Activated CD4-positive, CD25-positive, alpha-beta regulatory T cell treated with anti-CD3 and anti-CD28 coated beads, Interleukin-2, amount 50 U/mL, for 72 hours (primary cell): ENCODE measurements at places on chromosomes 7 and 10.

GRCh38 chr10:113302062-113302461 lies 250.8 kb upstream of the HABP2 start:
- no peak for DNase-seq

GRCh38 chr7:11191574-11192220 lies 218.0 kb downstream of the PHF14 start:
- DNase-seq: no peak

DNA sequence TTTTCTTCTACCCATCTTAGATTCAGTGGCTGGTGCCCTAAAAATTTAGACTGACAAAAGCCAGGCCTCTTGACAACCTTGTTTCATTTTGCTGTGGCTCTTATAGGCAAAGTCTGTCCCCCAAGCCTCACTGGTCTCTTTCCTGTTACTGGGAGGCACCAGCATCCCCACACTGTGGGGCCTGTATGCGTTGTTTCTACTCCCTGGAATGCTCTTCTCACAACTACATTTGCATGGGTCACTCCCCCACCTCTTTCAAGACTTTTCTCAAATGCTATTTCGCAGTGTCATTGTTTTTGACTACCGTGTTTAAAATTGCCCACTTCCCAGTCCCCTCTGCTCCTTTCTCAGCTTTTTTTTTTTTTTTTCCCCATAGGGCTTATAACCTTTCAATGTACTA lies 108.7 kb upstream of the DGKB start:
- DNase-seq: no peak

- no peak for DNase-seq
Measured at GRCh38 chr7:102927312-102927933, 14.6 kb downstream of the LRRC17 start.

GRCh38 chr10:49141541-49142332 lies 7.9 kb upstream of the FAM170B start:
- DNase-seq: no peak

GRCh38 chr7:139431010-139431409 lies 52.5 kb downstream of the KLRG2 start:
- DNase-seq: no peak

DNA sequence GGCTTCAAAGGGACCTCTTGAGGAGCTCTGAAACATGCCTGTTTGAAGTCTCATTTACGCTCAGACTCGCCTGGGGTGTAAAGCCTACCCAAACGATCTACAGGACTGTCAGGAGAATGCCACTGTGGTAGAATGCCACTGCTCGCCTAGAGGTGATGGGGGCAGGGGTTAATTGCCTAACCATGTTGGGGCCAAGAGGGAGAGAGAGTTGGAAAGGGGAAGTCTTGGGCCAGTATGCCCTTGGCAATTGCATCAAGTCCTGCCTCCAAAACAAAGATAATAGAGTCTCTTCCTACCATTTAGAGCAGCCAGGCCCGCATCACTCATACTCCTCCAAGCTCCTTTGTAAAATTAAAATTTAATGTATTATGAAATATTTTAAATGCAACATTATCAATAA lies 25.2 kb downstream of the CDK1 start:
- no peak for DNase-seq

DNA sequence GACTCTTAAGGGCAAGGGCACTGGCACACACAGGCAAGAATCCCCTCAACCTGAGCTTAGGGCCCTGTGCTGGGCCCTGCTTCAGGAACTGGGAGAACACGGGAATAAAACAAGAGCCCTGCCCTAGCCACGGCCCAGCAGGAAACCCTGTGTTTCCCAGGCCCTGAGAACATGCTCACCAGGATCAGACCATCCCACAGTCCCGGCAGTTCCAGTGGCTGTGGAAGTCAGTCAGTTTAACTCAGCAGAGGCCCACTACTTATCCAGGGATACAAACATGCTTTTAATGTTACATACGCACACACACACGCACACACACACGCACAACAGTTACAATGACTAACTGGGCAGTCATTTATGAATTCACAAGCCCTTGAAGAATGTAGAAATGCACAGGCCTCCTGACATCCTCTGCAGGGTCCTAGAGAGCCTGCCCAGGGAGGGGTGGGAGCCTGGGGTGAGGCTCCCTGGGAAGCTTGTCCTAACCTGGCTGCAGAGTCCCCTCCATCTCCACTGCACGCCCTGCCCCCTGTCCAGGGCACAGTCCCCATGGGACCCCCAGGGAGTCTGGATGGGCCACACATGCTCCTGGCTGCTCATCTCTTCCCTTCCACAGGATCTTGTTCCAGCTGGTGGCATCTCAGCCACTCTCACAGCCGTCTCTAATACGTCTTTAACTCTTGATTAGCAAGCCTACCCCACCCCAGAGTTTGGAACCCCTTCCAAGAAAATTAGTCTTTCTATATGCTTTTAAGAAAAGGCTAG lies 97.6 kb downstream of the TCERG1L start:
- no peak for DNase-seq

DNA sequence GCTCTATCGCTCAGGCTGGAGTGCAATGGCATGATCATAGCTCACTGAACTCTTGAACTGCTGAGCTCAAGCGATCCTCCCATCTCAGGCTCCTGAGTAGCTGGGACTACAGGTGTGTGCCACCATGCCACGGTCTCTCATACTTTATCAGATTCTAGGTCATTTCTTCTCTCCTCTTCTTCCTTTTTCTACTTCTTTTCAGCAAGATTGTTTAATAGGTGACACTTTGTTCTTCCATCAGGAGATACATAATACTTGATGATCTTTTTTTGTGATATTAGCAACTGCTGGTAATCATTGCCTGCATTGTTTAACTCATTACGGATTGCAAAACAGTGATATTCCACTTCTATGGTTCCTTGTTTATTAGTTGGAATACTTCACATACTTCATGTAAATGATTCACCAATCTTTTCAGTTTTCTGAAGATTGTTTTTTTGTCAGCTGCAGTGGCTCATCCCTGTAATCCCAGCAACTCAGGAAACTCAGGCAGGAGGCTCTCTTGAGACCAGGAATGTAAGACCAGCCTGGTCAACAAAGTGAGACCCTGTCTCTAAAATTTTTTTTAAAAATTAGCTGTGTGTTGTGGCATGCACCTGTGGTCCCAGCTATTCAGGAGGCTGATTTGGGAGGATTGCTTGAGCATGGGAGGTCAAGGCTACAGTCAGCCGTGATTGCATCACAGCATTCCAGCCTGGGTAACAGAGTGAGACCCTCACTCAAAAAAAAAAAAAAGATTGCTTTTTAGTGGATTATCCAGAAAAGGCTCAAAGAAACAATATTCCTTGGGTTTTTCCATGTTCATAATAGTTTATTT lies 36.2 kb upstream of the CHST3 start:
- no peak for DNase-seq

DNA sequence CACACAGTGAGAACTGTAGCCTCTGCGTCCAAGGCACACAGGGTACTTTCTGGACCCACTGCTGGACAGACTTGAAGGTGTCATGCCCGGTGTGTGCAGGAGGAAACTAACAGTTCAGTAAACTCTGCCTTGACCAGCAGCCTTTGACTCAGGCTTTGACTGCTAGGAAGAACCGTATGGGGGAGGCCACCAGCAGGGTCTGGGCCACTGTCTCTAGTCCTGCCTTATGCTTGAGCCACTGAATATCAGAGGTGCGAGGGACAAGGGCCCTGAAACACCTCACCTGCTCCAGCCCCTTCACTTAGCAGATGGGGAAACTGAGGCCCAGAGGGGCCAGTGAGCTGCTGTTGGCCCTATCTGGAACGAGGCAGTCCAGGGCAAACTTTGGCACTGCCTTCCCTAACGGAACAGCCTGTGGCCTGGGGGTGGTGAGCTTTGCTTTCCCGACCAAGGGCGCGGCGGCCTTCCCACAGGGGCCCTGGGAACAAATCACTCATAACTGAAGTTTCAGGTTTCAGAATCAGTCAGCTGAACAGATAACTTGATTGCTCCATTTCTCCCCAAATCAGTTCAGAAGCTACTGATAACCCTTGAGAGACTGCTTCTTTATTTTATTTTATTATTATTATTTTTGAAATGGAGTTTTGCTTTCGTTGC lies 130.0 kb downstream of the FAM53B start:
- peak; percentile 53 for DNase-seq

DNA sequence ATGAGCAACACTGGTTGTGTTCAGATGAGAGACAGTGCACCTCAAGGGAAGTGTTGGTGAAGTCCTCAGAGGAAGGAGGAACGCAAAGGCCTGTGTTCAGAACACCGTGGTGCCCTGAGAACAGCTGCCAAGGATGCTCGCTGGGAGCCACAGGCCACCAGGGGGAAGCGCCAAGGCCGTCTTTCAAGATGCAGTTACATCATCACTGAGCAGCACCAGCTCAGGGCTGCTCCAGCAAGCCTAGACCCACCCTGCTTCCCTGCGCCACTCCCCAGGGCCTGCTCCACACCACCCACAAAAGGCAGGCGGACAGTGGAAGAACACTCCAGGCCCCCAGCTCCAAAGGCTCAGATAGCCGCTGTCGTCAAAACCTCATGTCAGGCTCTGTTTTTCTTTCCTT lies 378.8 kb downstream of the DPP6 start:
- DNase-seq: no peak

- DNase-seq: no peak
Measured at GRCh38 chr7:142927085-142927745, 6.3 kb downstream of the TRPV5 start.

DNA sequence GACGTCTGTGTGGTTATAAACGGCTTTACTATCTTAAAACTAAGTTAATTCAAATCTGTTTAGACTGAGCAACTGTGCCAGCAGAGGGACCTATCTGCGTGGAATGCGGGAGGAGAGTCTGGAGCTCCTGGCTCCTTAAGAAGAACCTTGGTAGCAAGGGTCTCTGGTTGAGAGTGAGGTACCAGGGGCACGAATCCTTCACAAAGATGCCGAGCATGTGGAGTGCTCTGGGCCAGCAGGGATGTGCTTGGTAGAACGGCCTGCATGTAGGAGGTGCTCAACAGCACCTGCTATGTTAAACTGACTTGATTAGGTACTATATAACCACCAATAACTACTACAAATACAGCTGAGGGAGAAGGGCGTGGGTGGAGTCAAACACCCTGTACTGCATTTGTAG lies 102.6 kb downstream of the VIPR2 start:
- no peak for DNase-seq

- DNase-seq: no peak
Measured at GRCh38 chr10:84191106-84191505, 3.2 kb upstream of the CDHR1 start.

GRCh38 chr10:19848226-19848985 lies 32.2 kb downstream of the PLXDC2 start:
- DNase-seq: no peak

GRCh38 chr10:118041316-118041715 lies 5.4 kb downstream of the RAB11FIP2 start:
- DNase-seq: no peak

DNA sequence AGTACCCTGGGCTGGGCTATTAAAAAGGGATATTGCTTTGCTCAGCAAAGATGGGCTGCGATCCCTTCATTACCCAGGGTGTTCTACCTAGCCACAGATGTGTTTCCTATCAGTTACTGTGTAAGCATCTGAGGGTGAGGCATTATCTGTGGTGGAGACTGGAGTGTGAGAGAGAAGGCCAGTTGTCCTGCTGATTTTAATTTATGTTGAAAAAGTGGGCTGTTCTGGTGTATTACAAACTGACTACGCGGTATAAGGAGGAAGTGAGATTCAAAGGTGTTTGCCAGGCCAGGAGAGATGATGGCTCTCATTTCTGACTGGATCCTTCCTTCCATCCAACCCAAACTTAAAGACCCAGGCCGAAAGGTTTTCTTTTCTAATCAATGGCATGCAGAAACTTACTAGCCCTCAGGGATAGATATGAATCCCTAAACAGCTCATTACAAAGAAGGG lies 7.6 kb downstream of the TCF7L2 start:
- DNase-seq: no peak

GRCh38 chr10:63757067-63757466 lies 235.9 kb downstream of the REEP3 start:
- DNase-seq: no peak

GRCh38 chr10:128630787-128631252 lies 504.6 kb upstream of the MKI67 start:
- DNase-seq: no peak

- DNase-seq: no peak
Measured at GRCh38 chr7:158279539-158280447, 307.8 kb downstream of the PTPRN2 start.

- DNase-seq: no peak
Measured at GRCh38 chr7:150313367-150313809, 9.8 kb upstream of the LRRC61 start.

DNA sequence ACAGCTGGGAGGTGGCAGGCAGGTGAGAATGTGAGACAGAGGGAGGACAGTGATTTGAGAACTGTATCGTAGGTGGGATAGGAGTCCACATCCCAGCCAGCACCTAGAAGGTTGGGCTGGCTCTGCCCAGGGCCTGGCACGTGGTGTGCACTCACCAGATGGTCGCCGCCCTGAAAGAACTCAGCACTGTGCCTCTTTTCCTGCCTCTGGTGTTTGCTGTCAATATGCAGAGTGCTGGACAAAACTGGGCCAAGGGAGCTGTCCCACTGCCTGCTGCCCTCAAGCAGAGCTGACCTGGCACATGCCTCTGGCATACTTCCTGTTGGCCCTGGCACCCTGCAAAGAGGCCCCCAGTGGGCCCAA lies 36.8 kb downstream of the CHST3 start:
- DNase-seq: no peak

GRCh38 chr10:131102676-131103075 lies 208.8 kb downstream of the TCERG1L start:
- no peak for DNase-seq

- no peak for DNase-seq
Measured at GRCh38 chr10:104033401-104033930, 52.2 kb downstream of the COL17A1 start.

DNA sequence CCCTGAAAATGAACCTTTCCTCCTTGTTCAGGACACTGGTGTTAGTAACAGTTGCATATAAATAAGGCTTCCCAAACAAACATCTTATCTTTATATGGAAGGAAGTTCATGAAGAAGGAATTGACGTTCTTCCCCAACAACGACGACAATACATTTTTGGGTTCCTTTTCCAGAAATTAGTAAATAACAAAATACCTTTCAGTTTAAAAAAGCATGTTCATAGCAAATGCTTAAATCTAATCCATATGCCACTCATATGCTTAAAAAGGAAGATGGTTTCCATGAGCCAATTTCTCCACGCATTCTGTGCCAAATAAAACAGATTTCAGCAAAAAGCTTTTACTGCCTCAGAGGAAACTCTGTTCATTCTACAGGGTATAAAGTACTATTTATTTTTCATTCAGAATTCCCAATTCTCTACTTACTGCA lies 182.6 kb downstream of the COBL start:
- DNase-seq: no peak

DNA sequence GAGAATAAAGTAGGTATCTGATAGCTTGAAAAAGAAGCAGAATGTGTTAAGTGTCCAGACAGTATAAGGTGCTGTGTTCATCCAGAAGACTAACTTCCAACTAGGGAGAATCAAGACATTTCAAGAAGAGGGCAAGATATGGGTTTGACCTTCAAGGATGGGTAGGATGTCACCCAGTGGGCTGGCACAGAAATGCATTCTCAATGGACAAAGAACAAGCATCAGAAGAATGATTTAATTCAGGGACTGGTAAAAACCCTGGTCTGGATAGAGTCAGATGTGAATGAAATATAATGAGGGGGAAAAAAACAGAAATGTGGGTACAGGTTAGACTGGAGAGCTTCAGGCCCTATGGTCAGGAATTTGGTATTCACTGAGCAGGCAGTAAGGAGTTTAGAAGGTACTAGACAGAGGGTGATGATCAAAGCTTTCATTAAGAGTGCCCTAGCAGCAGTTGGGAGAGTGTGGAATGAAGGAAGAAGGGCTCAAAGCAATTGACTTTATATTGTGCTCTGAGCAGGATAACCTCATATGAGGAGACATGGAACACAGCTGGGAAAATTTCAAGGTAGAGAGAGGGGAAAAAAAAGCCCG lies 180.7 kb upstream of the ANK3 start:
- no peak for DNase-seq

GRCh38 chr7:31370609-31371008 lies 30.1 kb upstream of the NEUROD6 start:
- DNase-seq: no peak
